ENCODE measurements at places on chromosomes 3 and 15.

DNA sequence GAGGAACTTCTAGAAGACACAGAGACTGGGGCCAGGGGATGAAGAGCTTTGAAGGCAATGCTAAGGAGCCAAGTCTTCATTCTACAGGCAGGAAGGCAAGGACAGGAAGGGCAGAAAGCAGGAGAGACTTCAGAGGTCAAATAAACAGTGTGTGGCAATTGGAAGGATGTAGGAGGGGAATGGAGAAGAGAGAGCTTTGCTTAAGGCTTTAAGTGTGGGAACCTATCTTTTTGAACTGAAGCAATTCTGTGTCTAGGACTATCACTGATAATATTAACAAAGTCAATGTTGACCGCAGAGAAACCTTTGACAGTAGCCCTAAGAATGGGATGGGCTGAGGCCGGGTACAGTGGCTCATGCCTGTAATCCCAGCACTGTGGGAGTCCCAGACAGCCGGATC is 325.0 kb downstream of the FOXP1 start:
- no peak for DNase-seq

DNA sequence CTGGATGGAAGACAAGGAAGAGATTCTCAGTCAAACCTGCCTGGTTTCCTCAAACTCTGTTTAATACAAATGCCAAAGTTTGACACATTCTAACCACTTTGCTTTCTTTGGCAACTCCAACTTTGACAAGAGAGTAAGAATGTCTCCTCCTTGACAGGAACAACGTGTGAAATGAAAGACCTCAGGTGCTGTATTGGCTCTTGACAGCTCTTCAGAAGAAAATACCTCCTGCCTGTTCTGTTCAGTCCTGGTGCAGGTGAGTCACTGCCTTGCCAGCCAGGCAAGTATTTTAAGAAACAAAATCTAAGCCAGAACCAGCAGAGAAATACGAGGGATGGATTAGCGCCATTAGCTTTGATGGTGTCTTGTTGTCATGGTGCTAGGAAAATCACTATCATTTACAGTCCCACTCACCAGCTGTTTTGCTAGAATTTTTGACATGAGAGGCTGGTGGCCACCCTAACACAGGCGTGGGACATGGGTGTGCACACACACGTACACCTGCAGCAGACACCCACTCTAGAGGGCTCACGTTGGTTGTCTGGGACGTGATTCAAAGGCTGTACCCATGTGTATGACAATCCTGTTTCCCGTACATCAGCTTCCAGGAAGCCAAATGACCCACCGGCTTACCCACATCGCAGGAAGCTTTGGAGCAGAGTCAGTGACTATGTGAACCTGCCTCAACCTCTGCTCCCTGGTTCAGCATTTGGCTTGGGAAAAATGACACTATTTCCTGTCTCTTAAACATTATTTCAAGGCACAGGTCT is 60.4 kb downstream of the CCNL1 start:
- no peak for DNase-seq

GRCh38 chr3:139718415-139718814 is 40.6 kb upstream of the NMNAT3 start:
- DNase-seq = no peak

DNA sequence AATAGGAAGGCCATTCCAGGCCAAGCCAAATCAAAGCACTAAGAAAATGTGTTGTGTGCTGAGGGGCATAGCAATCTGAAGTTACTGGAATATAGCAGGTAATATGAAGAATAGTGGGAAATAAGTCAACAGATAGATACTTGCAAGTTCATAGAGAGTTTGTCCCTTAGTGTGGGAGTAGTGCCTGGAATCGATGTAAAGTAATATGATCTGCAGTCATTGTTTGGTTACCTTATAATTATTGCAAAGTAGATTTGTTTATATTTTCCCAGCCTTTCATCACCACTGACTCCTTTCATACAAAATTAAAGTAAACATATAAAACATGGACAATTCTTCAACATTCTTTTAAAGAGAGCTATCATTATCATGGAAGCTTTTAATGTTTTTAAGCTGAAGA is 420.9 kb upstream of the NECTIN3 start:
- DNase-seq = no peak

GRCh38 chr15:31374489-31374888 is 47.9 kb downstream of the KLF13 start:
- DNase-seq = no peak

GRCh38 chr15:60790641-60791040 is 311.7 kb upstream of the ICE2 start:
- no peak for DNase-seq

DNA sequence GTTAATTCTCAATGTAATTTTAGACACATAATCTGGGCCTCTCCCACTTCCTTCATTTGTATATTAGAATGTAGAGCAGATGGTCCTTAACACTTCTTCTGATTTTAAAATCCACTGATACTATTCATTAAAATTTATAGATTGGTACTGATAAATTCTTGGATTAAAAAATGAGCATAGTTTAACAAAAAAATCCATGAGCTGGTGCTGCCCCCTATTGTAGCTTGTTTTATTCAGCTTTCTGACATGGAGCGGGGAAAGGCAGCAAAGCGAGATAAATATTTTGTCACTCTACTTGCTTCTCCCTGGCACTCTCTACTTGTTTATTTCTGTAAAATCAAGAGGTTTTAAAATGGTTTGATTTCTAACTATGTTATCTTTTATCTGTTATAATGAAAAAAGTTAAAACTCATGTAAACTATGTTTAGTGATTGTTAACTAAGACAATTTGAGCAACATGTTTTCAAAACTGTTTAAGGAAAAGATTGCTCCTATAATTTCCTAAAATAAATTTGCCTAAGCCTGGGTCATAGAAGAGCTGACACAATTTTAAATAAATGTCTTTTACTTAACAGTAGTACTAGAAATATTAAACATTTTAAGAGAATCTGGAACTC is 26.5 kb upstream of the PLOD2 start:
- DNase-seq = no peak

GRCh38 chr15:51667478-51667877 is 13.8 kb upstream of the SCG3 start:
- DNase-seq = no peak

DNA sequence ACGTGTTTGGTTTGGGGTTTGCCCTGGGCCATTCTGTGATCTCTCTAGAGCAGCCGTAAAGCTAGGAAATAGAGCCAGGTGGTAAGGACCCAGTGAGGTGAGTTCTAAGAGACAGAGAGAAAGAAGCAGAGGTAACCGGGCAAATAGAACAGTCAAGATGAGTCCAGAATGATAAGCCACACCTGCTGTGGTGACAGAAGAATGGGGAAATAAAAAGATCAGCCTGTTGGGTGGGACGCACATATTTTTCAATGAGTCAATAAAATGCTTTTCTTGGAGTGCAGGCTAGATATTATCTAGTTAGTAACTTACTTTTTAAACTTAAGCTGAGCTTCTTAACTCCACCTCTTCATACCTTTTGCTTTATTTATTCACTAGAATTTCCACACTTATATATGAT is 135.0 kb downstream of the NFKBIZ start:
- no peak for DNase-seq

- no peak for DNase-seq
Measured at GRCh38 chr3:69750549-69750948, 11.3 kb downstream of the MITF start.

- DNase-seq = no peak
Measured at GRCh38 chr3:111519178-111519855, 22.7 kb upstream of the CD96 start.

All from stimulated activated CD4-positive, alpha-beta T cell treated with anti-CD3 and anti-CD28 coated beads, Interleukin-1b, Interleukin-23, amount 100 ng/mL, for 1 hour (primary cell).